Hematopoietic multipotent progenitor cell treated with erythropoietin and hydrocortisone succinate and interleukin-3 and kit ligand, for 8 days (in vitro differentiated cells): ENCODE measurements at places on chromosomes 7 and 10.

GRCh38 chr7:156004265-156005201, 192.3 kb upstream of the SHH start:
- DNase-seq: no peak

GRCh38 chr7:44846816-44847508, 925 bp downstream of the H2AZ2 start:
- DNase-seq: no peak

DNA sequence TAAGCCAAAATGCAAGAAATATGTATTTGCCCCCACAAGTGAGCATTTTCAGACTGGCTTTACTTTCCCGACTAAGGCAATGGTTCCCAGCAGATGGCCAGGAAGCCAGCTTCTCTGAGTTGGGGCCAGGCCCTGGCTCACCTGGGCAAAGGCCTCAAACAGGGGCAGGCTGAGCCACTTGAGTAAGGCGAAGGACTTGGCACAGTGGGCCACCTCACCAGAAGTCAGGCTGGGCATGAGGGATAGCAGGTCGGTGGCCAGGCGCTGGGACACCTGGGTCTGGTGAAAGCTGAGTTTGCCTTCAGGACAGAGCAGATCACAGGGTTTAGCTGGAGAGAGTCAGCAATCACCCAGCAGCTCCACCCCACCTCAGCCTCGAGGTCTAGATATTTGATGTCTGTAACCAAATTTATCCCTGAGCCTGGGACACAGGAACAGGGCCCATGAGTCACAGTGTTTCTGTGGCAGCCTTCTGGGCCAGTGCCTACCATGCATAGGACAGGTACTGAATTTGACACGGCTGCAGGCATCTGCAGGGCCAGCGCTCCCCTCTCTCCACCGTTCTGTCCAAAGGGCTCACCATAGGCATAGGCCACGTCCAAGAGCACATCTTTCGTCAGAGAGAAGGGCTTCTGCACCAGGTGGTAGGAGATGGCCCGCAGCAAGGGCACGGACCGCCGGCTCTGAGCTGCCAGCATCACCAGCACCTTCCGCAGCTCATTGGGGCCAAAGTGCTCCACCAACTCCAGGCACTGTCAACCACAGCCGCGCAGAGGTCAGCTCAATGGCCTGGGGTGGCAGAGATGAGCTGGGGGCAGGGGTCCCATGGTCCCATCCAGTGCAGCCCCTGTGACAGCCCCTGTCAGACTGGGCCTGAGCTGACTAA, 7.3 kb downstream of the TBRG4 start:
- no peak for DNase-seq

- no peak for DNase-seq
These were observed 73.3 kb downstream of the ZMIZ1 start for GRCh38 chr10:79142064-79142491.

DNA sequence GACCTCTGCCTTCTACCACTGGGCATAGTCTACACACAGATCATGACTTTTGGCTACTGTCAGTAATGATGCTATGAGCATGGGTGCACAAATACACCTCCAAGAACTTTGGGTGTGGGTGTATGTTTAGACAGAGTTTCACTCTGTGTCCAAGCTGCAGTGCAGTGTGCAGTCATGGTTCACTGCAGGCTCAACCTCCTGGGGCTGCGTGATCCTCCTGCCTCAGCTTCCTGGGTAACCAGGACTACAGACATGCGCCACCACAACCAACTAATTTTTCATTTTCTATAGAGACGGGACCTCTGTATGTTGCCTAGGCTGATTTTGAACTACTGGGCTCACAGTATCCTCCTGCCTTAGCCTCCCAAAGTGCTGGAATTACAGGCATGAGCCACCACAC, 194.4 kb downstream of the NSUN6 start:
- DNase-seq: no peak

DNA sequence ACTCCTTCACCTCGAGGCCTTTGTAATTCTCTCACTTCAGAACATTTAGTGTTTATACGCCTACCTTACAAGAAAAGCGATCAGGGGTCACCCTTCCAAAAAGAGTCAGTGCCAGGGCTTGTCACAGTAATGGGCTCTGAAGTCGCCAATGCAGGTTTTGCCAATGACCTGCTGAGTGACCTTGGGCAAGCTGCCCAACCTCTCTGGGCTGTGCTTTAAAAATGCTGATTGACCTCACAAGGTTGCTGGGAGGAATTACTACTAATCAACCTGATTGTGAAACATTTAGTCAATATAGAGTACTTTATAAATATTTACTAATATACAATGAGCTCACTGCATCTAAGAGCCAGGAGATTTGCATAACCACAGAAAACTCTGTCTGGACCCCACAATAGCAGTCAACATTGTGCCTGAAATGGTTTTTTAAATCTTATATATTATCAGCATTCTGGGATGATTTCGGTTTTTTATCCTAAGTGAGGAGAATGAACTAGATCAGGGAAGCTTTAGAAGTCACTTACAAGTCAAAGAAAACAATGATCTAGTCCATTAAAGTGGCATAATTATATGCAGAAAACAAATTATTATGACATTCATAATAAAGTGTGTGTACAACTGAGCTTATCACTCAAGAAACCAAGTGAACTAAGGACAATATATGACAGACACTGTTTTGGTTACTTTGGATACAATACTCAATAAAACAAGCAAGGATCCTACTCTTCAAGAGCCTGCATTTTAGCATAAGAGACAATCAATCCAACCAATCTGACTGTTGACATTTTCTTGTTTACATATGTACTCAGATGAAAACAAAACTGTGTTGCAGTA, 290.5 kb downstream of the SORCS1 start:
- DNase-seq: no peak

GRCh38 chr7:143892527-143893300, 9.3 kb downstream of the TCAF1 start:
- peak; percentile 70 for DNase-seq

DNA sequence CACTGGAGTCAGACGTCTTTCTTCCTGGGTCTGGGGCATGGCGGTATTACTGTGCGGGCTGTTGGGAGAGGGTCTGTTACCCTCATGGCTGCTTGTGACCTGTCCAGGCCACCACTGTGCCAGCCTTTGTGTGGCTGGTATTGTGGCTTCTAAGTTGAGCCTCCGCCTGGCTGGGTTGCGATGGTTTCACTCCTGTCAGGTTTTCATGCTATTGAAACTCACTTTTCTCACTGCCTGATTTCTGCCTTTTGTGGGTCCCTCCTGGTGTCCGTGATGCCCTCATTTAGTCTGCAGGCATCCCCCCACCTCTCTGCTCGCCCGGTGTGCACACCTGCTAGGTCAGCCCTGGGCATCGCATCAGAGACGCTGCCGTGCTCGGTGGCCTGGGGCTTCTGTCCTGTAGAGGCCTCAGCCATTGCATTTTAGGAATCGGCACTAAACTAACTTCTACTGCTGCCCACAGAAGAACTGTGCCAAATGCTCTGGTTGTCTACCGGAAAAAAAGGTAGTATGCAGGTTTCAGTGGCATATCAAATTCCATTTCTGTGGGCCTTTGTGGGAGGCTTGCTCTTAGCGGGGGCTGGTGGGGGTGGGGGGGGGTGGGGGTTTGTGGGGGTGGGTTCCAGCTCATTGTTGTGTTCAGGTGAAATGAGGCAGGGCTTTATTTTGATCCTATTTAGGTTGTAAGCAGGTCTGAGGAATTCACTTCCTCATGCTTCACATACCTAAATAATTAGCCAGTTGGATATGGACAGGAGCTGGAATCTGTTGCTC, 64.3 kb downstream of the MGMT start:
- no peak for DNase-seq

DNA sequence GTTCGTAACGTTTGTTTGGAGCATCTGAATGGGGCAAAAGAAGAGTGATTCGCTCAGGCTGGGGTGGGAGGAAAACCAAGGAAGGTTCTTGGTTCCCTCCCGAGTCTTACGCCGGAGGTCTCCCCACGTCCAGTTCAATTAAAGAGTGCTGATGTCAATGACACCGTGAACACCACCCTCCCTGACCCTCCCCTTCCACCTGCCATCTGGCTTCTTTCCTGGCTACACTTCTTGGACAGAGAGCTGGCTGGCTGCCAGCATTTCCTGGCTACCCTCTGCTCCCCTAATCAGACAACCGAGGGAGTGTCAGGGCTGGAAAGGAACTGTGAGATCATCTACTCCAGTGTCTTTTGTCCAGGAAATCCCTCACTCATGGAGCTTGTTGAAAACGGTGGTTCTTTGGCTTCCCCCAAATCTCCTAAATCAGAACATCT, 24.1 kb upstream of the FFAR4 start:
- DNase-seq: no peak

GRCh38 chr10:118792526-118792925, 37.8 kb upstream of the CACUL1 start:
- DNase-seq: no peak

- DNase-seq: no peak
These were observed 71.0 kb upstream of the NKX6-2 start for GRCh38 chr10:132856869-132857524.

GRCh38 chr10:88045096-88045495, 181.7 kb downstream of the PTEN start:
- DNase-seq: no peak
